ENCODE measurements at places on chromosomes 4 and X.

- no peak for DNase-seq
These were observed 200.4 kb upstream of the FAM9B start for GRCh38 chrX:9234315-9234714.

GRCh38 chrX:83759872-83760271 lies 101.1 kb upstream of the CYLC1 start:
- no peak for DNase-seq

GRCh38 chr4:40662962-40663604 lies 33.4 kb upstream of the RBM47 start:
- peak; percentile 50 for DNase-seq

GRCh38 chrX:153651540-153652079 lies 4.6 kb downstream of the DUSP9 start:
- DNase-seq: no peak

- no peak for DNase-seq
These were observed 165.5 kb downstream of the CPEB2 start for GRCh38 chr4:15167743-15168142.

DNA sequence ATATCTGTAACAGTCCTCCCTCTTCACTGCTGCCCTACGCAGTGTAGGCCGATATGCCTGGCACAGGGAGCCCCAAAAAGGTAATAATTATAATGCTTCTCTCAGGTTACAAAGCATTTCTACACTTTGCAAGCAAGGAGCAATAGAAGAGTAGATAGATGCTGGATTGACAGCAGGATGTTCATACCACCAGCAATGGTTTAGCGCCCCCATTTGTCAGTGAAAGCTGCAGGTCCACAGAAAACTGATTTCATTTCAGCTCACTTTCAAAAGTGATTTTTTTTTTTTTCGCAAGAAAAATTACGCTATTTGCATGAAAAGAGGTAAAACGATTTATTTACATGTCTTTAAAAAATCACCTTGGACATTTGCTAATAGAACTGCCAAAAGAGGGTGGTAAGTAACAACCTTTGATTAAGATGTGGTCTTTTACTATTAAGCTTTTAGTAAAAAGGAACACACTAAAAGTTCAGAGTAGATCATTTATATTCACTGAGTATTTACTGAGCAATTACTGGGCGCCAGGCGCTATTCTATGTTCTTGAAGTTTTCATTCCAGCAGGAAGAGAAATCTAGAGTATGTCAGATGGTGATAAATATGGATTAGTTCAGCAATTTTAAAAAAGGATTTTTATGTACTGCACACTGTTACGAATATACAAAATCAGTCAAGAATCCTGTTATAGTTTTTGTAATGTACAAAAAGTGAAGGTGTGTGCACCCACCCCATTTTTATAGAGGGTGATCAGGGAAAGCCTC lies 34.4 kb downstream of the HPF1 start:
- no peak for DNase-seq

DNA sequence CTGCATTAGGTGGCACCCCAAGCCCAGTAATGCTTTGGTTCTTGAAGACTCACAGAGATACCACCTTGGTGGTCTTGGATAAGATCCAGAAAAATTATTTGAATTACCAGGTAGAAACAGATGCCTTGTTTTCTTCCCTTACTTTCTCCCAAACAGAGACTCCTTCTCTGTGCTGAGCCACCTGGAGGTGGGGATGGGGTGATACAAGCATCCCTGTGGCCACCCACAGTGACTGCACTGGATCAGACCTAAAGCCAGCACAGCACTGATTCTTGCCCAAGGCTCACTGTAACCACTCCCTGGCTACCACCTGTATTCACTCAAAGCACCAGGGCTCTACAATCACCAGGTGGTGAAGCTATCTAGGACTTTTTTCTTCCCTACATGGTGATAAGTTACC lies 156.8 kb downstream of the TEX13A start:
- DNase-seq: no peak

DNA sequence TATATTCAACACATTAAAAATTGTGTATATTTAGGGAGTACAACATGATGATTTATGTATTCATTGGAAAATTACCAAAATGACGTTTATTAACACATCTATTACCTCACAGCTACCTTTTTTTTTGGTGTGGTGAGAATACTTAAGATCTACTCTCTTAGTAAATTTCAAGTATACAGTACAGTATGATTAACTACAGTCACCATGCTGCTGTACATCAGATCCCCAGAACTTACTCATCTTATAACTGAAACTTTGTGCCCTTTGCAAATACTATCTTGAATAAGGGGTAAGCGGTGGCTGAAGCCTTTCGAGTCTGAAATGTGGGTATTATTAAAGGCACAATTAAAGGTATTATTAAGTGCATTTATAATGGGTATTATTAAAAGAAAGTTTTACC lies 976 bp downstream of the PHKA1 start:
- DNase-seq: no peak

GRCh38 chrX:130174937-130175336 lies 3.2 kb downstream of the RAB33A start:
- DNase-seq: no peak

GRCh38 chr4:105357258-105357980 lies 116.4 kb downstream of the PPA2 start:
- no peak for DNase-seq

DNA sequence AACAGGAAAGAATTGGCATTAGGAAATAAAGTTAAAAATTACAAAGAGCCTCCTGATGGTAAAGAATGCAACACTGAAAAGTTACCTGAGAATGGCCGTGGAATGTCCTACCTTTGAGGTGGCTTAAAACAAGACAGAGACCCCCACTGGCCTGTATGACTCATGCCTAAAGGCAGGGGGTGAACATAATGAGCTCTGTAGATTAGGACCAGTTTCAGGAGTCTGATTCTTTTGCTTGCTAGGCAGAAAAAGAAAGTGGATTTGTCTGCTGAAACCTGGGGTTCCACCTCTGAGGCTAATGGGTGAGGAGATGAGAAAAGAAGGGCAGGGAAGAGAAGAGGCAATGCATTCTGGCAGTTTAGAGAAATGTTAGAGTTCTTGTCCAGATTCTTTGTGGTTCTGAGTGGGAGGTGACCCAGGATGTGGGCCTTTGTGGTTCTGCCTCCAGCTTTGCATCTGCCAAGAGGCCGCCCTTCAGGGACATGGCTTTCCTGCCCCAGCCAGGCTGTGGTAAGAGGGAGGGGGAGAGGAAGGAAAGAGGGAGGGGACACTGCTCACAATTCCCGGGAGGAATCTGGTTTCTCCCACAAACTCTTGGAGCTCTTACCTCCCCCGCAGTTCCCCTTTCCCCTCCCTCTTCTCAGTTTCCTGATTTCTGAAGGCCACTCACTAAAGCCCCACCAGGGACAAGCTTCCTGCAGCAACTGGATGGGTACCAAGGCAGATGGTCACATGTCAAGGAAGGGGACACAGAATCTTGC lies 109.6 kb downstream of the EFNB1 start:
- DNase-seq: no peak

Data from lower lobe of right lung (tissue), 2 donors.